Fibroblast of skin of abdomen (primary cell): ENCODE measurements at places on chromosomes 7 and 10.
A peak's percentile ranks its signal among the peaks of the same experiment; 100 is the strongest.

DNA sequence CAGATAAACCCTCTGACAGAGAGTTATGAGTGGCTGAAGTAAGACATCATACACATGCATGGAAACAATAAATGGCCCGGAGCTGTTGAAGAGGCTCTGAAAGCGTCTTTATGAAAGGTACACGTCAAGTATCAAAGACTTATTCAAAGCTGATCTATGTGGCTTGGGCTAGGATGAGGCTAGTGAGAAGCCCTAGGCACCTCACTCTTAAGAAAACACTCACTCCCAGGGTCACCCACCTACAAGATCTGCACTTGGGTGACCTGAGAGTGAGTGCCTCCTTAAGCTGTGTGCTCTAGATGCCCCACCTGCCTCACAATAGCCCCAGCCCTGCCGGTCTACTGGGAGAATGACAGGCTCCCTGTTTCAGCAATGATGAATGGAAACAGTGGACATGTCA is 1.1 kb upstream of the GIMAP1 start:
- no peak for DNase-seq

DNA sequence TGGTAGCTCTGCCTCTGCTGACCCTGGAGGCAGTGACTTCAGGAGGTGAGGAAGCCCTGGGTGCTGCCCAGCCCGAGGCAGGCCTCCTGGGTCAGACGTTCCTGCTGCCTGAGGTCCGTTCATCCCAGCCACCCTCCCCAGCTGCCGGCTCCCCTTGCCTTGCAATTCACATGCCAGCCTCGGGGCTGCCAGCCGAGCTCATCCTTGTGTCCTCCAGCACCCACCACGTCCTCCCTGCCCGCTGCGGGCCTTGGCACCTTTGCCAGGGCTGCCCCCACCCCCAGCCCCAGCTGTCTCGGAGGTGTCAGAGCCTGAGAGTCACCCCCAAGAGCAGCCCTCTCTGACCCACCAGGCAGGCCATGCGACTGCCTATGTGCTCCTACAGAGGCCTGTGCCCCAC is 162.1 kb upstream of the RNF32 start:
- no peak for DNase-seq

- DNase-seq: no peak
Observed at GRCh38 chr7:98240961-98241673, 10.9 kb downstream of the TECPR1 start.

DNA sequence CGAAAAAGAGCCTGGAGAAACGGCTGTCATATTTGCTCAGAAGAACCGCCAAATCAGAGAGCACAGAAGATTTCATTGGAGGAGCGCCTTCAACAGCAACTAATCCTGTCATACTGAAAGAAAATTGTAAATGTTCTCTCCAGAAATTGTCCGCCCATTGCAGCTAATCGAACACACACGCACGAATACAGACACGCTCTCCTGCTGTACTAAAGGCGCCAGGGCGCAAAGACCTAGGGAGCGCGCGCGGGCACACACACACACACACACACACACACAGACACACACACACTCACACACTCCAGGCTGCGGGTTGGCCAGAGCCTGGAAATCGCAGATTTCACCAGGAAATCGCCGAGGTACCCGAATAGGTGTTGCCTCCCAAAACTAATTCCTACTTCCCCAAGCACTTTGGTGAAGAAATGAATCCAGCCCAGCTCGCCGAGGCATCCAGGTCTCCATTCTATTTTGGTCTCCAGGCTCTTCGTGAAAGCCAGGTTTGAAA is at the start of gene CHRM2:
TSS of gene CHRM2 (plus strand) at position 157 of the 505 bp plus-strand sequence. CDS start 146,214 bp downstream, outside the sequence.
- DNase-seq: peak; percentile 44
